ENCODE measurements at places on chromosomes 3 and 15. TPM values are rescaled to one million over a fixed set of nuclear protein-coding genes. Genes with fewer than 3 reads are reported as not detected.

- DNase-seq, result no peak
These were observed 10.7 kb upstream of the CAMK1 start for GRCh38 chr3:9780458-9780812.

IL16 gene
- 130 TPM for total RNA-seq

DNA sequence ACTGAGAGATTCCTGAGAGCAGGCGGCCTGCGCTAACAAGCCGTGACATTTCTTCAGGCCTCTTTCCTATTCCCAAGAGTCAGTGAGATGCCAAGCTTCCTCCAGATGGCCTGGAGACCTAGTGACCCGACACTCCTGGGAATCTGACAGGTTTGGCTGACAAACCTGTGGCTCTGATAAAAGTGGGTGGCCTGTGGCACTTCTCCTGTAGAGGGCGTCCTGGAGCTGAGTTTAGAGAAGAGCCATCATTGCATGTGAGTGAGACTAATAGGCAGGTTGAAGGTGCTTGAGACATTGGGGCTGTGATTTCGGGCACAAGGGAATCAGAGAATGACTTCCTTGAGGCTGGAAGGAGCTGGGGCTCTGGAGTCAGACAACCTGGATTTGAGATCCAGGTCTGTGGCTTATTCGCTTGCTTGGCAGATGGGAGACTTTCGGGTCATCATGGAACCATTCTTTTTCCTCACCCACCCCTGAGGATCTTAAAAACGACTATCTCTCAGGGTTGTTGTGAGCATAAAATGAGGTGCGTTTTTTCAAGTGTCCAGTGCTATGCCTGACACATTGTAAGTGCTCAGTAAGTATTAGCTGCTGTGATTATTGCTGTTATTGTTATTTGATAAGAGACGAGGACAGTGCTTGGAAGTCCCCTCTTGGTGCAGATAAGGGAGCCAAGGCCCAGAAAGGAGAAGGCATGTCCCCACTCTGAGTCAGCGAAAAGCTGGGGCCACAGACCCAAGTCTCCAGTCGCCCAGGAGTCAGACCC is 77.2 kb downstream of the SCN10A start:
- DNase-seq, result peak; percentile 74

- no peak for DNase-seq
These were observed 50.7 kb upstream of the SEC61A1 start for GRCh38 chr3:128001576-128001975.

SLC7A14 gene
- total RNA-seq, result not detected

DNA sequence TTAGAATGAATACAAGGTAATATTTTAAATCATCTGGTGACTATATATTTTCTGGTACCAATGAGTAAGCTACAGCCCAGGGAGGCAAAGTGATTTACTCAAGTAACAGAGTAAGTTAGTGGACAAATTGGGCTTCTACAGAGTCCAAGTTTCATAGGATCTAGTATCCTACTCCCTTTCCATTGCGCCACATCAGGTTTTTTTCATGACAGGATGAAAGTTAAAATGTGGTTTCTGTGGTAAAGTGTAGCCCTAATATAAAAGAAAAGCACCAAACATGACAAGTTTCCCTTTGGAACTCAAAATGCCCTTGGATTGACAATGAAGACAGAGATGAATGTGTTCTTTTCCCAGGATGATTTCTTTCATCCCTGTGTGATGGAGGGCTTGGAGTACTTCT is 350.8 kb upstream of the ZNF385D start:
- DNase-seq, result no peak

PCYT1A gene
- 31.0 TPM for total RNA-seq

GRCh38 chr3:56336023-56336422 is 132.2 kb downstream of the ERC2 start:
- no peak for DNase-seq

DNA sequence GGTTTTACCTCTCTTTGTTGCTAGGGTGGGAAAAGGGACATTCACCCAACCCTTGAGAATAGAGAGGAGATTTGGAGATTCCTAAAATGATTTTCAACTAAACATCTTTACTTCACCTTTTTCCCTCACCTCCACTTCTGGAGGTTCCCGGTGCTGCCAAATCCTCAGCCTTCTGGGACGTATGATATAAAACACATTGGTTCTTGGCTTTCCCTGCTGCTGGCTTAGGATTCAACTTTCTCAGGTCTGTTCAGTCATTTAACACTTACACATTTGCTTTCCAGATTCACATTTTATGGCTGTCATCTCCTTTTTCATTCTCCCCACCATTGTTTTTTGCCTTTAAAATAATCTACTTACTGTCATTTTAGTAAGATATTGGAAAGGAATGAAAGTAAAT is 106.6 kb downstream of the PIK3R4 start:
- DNase-seq, result no peak

CIAO2A gene
- 88.3 TPM for total RNA-seq

GRCh38 chr3:79478620-79479019 is 289.2 kb downstream of the ROBO1 start:
- no peak for DNase-seq

PAK6 gene
- total RNA-seq, result 0.67 TPM

DNA sequence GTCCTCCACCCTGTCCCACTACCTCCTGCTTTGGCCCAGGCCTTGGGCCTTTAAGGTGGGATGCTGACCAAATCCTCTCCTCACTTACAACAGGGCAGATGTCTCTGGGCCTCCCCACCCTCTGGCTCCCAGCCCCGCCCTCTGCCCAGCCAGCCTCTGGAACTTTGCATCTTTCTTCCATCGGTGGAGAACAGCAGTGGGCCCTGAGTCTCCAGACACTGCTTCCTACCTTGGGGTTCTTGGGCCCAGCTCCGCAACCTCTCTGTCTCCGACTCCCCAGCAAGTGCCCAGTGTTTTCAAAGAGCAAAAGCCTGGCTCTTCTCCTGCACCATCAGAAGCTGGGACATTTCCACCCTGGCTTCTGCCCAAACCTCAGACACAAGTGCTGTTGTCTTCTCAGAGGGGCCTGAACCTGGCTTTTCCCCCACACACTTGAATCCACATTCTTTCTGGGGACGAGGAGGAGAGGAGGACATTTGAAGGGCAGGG is 33.1 kb downstream of the MRAS start:
- no peak for DNase-seq

DNA sequence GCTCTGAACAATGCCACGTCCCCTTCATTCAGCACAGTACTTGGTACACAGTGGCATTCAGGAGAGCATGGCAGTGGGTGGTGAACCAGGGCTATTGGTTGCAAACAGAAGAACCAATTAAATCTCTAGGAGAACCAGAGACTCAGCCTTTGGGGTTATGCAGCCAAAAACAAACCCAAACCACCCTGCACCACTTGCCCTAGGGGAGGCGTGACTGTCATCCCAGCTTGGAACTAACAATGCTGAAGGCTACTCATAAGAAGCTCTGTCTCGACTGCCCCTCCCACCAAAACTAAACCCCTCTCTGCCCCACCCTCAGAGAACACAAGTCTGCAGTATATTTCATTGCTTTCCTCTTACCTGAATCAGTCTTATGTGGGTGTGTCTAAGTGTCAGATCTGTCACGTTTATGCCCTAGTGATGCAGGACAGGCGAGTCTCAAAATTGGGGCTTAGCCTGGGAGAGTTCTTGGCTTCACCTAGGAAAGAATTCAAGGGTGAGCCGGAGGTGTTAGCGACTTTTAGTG is 15.2 kb upstream of the KLHL40 start:
- no peak for DNase-seq

- no peak for DNase-seq
These were observed 127.5 kb downstream of the SNRK start for GRCh38 chr3:43413676-43414368.

CCR5 gene
- 1.7 TPM for total RNA-seq

DNA sequence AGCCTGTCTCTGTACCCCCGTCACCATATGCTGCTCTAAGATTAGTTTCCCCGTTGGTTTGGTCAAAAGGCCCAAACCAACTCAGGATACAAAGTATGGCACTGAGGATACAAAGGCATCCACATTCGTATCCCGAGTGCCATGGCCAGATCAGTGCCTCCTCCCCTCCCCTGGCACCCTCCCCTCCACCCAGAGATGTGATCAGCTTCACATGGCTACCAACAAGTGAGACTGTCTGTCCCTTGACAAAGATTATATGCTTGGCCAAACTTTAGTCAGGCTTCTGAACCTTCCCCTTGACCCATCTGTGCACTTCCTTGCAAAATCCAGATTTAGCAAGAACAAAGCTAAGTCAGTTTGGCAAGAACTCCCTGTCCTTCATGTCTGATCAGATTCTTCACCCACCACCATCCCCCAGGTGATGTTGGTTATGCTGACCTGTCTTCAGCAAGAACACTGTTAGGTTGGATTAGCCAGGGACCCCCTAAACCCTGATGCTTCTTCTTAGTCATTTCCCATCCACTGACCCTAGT is 61.7 kb downstream of the KLF15 start:
- DNase-seq, result no peak

GRCh38 chr3:137709011-137709601 is 55.0 kb upstream of the SOX14 start:
- DNase-seq, result no peak

GRCh38 chr3:149152420-149152819 is 23.0 kb downstream of the HPS3 start:
- DNase-seq, result peak; percentile 59

DNA sequence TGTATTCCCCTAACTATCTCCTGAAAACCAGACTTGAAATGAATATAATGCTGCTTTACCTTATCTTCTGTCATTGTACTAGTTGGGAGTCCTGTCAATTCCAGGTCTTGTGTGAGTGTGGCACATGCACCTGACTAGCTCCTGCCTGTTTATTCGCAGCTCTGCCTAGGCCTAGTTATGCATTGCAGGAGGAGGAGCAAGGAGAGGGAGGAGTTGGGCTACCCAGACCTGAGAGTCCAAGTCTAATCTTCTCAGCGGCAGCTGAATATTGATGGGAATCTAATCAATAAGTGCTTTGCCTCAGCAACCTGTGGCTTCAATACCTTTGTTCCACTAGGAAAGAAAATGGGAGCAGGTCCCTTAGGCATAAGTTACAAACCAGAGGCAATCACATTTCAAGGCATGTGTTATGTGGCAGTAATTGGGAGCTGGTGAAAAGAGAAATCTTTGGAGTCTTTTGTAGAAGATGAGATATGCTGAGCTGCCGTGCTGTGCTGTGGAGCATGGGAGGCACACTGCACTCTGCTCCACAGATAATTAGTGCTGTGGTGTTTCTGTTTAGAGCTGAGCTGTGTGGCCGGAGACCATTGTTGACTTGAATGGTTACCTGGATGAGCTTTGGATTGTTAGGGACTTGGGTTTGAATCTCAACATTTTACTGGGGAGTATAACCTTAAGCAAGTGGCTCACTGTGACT is at the start of gene SLC2A2:
TSS of gene SLC2A2 (minus strand) at position 124 of the 697 bp plus-strand sequence. CDS start at position 74, 50 bp downstream.
- DNase-seq, result no peak

DNA sequence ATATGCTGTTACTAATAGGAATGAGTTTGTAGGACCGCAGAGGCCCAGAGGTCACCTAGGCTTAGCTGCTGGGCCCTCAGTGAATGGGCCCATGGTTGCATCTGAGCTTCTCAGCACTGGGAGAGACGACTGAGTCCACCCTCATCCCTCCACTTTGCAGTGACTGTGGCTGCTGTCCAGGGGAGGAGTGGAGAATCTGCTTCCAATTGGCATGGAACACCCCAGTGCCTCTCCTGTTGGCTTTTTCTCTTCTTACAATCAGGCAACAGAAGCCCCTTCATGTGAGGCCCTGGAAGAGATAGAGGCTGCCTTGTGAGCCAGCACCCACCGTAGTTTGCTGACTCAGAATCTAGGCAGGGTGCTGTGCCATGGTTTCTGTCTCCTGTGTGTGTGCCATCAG is 55.6 kb downstream of the ARNT2 start:
- DNase-seq, result no peak

DNA sequence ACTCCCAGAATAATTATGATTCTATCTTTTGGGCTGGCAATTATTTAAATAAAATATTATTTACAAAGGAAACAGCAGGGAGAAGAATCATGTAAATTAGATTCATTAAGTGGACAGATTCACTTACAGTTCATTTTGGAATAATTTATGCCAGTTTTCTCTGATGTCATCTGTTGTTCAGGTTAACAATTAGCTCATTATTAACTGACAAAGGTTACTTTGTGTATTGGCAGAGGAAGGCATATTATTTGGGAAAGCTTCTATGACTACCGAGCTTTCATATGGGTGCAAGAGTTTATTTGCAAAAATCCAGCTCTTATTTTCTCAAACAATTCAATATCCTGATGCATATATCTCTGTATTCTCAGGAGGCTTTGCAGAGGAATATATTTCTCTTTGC is 224.4 kb downstream of the CHST2 start:
- DNase-seq, result no peak

SCG3 gene
- total RNA-seq, result not detected

Measured in activated CD8-positive, alpha-beta T cell treated with anti-CD3 and anti-CD28 coated beads for 36 hours (primary cell).